ENCODE measurements at places on chromosomes 7 and 10.

DNA sequence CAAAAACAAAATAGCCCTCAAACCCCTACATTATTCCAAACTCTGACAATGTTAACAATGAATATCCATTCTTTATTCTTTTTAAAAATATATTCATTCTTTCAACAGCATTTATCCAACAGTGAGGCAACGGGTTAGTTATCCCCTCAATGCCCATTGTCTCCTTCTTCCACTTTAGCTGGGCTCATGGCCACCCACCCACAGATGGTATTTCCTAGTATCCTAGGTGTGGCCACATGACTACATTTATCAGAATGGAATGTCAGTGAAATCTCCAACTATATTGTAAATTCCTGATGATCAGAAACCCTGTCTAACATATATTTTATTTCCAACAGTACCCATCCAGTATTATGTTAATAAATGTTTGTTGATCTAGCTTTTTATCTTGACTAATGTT lies 13.6 kb downstream of the HOXA1 start:
- no peak for DNase-seq

- DNase-seq, result no peak
Observed at GRCh38 chr7:90626013-90626412, 29.9 kb downstream of the CDK14 start.

GRCh38 chr10:120977897-120978296 lies 126.7 kb downstream of the WDR11 start:
- DNase-seq, result no peak

DNA sequence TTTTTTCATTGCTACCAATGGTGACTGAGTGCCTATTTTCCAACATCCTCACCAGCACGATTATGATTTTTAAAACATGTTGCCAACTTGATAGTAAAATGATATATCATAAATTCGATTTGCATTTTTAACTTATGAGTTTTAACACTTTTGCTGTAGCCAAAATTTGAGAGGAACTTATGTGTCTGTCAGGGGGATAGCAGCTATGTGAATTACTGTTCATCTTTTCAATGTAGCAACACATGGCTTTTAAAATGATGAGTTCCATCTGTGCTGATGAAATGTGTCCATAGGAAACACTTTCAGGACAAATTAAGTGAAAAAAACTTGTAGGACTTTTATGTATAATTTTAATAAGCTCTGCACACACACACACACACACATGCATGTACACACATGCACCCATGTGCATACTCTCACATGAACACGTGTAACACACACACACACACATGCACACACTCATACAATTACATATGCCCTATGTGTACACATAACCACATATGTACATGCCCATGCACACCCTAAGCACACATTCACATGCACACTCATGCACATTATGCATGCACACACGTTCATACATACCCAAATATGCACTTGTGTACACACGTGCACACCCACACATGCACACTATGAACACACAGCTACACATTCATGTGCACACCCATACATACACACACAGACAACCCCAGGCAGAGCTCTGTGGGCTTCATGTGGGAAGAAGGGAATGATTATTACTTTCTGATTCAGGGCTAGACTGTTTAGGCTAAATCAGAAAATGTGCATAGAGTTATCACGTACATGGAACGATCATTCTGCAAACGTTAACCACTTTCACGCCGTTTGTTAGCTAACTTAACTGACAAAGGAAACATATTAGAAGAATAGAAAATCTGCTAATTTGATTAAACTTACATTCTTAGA lies 68.9 kb downstream of the C10orf143 start:
- DNase-seq, result no peak

GRCh38 chr7:70975754-70976153 lies 156.2 kb upstream of the GALNT17 start:
- no peak for DNase-seq

GRCh38 chr10:37667736-37668135 lies 189.7 kb downstream of the ZNF248 start:
- DNase-seq, result no peak

DNA sequence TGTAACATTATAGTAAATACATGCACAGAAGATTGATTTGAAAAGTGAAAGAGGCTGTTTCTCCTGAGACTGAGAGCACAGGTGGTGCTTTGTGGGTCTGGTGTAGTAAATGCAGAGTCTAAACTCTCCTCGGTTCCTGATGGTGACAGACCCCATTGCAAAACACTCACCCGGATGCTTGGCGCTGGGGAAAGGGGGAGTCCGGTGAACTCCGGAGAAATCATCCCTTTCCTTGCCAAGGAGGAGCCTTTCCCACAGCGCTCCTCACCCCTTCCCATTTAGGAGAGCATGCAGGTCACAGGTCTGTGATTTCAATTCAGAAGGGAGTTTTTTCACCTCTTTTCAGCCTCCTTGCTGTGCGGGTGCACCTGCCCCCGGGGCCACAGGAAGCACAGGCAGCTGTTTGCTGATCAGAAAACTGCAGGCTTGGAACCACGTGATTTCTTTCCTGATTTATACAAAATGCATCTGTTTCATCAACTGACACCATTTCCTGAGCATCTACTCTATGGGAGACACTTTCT lies 75.6 kb upstream of the LYZL2 start:
- DNase-seq, result no peak

GRCh38 chr10:129779126-129780111 lies 184.7 kb downstream of the EBF3 start:
- DNase-seq, result no peak

DNA sequence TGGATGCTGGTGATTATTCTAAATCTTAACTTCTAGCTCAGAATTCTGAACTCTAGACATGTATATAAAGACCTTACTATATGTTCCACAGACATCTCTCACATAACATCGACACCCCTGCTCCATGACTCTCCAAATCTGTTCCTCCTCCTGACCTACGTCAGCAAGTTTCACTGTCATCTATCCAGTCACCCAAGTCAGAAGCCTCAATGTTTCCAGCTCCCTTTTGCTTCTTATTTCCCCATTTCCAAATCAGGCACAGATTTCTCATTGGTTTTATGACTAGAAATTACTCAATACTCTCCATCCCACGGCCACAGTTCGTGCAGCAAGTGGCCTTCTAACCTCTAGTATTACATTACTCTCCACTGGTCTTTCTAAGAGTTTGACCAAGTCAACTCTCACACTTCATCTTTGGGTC lies 28.5 kb downstream of the EPC1 start:
- no peak for DNase-seq

DNA sequence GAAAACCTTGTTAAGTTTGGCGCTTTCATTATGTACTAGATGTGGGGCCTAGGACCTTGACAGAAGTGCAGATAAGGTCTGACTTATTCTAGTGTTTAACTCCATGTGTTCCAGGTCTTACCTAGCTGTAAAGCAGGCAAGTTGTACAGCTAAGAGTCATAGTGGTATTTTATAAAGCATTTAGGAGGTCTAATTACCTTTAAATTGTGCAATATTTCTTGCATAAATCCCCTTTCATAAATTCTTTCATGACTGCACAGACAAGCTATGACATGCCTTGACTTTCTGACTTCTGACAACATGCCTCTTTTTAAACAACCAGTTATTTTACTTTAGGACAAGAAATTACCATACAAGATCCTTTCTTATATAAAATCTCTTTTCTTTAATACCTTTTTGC lies 151.6 kb upstream of the VSTM2A start:
- no peak for DNase-seq

DNA sequence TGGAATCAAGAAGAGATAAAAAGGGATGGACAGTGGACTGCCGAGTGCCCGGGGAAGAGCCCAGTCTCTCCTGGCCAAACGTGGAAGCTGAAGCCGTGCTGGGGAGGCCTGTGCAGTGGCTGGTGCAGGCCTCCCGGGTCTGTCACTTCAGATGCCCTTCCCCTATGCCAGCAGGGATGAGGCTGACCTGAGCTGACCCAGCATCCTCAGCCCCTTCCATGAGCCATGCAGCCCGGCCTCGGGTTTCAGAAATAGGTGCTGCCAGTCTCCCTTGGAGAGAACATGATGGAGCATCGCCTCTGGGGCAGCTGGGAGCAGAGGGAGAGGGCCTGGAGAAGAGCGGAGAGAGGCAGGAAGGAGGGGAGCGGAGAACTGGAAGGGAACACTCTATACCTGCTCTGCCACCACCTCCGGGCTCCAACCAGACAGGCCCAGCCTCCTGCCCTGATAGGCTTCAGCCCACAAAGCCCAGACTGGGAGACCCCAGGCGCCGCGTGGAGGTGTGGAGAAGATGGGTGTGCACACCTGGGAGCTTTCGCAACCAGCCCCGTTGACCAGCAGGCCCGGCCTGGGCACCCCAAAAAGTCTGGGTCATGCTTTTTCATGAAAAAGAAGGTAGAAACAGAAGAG lies 68.6 kb upstream of the PPP2R2D start:
- no peak for DNase-seq

DNA sequence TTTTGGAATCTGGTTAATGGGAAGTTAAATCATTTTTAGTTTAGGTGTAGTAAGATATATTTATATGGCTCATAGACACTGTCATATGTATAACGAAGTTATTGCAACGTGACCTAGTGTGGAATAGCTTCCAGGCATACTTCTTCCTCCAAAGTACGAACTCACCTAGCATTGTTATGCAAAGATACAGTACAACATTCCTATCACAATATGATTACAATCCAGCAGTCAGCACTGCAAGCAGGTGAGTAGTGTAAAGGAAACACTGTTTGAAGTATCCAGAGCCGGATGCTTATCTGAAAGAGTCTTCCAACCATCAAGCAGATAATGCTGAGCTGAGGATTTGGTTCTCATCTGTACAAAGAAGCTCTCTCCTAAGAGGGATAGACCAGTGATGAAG lies 754.4 kb upstream of the IGFBP3 start:
- no peak for DNase-seq

DNA sequence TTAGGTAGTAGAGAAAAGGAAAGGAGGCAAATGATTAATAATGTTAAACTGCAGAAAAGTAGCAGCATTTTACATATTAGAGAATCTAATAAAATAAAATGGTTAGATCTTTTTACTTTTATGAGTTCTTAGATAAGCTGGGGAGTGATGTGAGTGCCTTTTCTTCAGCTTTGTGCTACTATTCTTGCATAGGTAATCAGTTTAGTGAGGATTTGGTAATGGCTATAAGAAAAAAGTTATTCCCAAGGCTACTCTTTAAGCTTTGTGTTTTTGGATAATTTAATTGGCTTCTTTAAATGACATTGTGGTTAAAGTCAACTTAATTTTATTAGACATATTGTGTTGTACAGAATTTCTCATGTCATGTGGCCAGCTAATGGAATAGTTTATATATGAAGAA lies 3.7 kb downstream of the KCND2 start:
- no peak for DNase-seq

- no peak for DNase-seq
Observed at GRCh38 chr10:127740596-127740995, 3.6 kb downstream of the FOXI2 start.

- no peak for DNase-seq
Observed at GRCh38 chr7:31707089-31707488, 20.1 kb downstream of the PPP1R17 start.

DNA sequence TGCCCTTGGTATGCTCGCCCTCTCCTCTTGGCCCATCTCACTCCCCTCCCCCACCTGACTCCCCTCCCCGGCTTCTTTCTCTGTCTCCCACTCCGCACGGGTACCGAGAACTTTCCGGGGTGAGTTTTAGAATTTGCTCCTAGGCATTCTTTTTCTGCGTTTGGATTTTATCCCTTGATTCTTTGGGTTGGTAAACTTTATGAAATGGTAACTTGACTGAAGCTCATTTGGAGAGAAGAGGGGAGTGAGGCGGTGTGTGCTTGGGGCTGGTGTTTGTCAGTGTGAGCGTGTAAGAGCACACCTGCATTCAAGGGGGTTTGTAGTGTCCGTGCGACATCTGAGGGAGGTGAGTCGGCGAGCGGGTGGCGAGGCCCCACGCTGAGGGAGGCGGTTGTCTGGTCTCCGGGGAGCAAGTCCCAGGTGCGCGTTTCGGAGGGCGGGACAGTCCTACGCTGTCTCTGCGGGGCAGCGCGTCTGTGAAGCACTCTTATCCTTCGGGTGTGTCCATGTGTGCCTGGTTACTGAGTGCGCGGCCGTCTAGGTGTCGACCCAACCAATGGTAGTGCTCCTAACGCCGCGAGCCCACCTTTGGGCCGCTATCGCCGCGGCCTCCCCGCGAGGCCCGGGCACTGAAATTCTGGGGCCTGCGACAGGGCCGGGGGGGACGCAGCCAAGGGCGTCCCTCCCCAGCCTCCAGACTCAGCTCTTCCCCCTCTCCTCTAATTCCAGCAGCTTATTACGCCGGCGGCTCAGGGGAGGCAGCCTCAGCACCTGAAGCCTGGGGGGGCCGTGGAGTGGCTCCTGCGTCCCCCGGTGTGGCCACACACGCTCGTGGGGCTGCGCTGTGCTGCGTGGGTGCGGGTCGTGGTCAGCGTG lies 2.6 kb upstream of the ZNF503 start:
- DNase-seq, result peak; percentile 42

DNA sequence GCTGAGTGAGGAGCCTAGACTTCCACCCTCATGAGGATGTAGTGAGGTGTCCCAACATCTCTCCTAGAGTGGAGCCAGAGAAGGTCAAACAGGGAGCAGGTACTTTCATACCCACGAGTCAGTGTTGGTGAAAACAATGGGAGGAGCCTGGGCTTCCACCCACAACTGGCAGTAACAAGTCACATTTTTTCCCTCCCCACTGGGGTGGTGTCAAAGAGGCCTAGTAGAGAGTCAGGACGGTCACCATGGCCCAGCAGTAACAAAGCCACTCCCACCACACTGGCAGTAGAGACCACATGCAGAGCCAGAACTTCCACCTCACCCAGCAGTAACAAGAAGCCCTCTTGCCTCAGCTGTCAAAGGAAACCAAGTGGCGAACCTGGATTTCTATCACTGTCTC lies 280.2 kb upstream of the IMMP2L start:
- DNase-seq, result no peak

DNA sequence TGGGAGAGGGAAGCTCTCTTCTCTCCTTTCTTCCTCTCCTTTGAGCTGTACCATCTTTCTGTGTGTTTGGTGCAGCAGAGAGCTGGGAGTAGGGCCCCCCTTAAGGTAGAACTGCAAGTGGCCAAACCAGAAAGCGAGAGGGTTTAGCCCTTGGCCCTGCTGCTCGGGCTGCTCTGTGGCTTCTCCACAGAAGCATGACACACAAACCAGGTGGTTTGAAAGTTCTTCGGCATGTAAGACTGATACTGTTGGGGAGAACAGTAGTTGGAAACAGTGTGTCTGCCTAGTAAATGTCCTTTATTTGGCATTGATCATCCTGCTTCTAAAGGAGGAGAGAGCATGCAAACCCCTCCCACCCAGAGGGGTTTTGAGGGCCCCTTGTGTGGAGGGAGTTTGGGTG lies 277.8 kb downstream of the CELF2 start:
- DNase-seq, result no peak

- peak; percentile 7 for DNase-seq
Observed at GRCh38 chr10:119103903-119104653, at the start of gene DENND10. DENND10 (plus strand) TSS chr10:119104113; CDS start chr10:119104143, 30 bp downstream.

GRCh38 chr10:22244001-22244400 lies 26.2 kb upstream of the EBLN1 start:
- DNase-seq, result no peak

Data from NCI-H2107 (cell line).